ENCODE measurements at places on chromosomes 2 and 18. TPM values are rescaled to one million over a fixed set of nuclear protein-coding genes. Genes with fewer than 3 reads are reported as not detected.

GRCh38 chr2:203959672-203960071, 23.1 kb downstream of the ICOS start:
- no peak for DNase-seq

- DNase-seq = peak; percentile 87
These were observed 5.6 kb upstream of the IMP4 start for GRCh38 chr2:130336877-130337734.

VAMP8 gene
- 27.6 TPM for total RNA-seq

GRCh38 chr18:55314031-55314430, 274.0 kb downstream of the TCF4 start:
- DNase-seq = no peak

GRCh38 chr18:8703781-8704301, 1.5 kb upstream of the MTCL1 start:
- DNase-seq = no peak

CRYGB gene
- not detected for total RNA-seq

DNA sequence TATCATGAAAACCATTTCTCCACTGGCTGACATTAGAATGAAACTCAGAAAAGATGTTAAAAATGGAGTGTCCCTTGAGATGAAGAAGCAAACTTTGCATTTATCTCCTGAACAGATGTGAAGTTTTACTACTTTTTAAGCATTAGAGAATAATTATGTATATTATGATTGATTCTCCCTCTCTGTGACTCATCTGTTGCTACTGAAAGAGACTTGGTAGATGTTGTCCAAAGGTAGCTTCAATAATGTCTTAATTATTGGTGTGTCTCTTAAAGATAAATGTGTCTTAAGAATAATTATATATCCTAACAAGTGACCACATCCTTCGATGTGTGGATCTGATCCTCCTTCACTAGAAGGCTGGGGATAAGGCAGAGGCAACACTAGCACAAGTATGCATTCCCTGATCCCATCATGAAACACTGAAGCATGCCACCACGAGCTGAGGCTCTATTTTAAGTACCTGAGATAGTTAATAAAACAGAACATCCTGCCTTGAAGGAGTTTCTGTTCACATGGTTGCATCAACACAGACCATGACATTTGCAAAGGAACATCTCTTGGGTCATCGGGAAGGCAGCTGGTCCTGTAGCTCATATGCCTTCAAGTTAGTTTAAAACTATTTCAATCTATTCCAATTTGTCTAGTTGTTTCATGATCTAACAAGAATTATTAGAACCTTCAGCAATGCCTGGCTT, 15.5 kb downstream of the RND3 start:
- no peak for DNase-seq

GRCh38 chr2:105391058-105391627, 7.7 kb downstream of the FHL2 start:
- DNase-seq = no peak

GRCh38 chr2:118459426-118459825, 371.2 kb downstream of the INSIG2 start:
- no peak for DNase-seq

- no peak for DNase-seq
These were observed 102.5 kb downstream of the SP3 start for GRCh38 chr2:173862612-173863217.

DNA sequence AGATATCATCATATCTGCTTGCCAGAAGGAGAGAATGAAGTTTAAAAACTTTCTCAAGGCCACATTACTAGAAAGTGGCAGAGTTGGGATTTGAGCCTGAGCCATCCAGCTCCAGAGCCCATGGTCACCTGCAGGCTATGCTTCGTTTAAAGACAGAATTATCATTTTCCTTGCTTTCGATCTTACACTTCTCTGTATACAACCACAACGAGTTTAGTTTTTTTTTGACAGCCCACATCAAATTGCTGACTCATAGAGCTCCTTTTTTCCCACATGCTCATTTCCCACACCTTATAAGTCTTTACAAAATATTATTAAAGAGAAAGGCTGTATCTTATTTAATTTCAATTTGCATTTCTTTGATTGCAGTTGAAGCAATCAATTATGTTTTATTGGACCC, 6.5 kb downstream of the PLEK start:
- no peak for DNase-seq

VWC2L gene
- total RNA-seq = not detected

DNA sequence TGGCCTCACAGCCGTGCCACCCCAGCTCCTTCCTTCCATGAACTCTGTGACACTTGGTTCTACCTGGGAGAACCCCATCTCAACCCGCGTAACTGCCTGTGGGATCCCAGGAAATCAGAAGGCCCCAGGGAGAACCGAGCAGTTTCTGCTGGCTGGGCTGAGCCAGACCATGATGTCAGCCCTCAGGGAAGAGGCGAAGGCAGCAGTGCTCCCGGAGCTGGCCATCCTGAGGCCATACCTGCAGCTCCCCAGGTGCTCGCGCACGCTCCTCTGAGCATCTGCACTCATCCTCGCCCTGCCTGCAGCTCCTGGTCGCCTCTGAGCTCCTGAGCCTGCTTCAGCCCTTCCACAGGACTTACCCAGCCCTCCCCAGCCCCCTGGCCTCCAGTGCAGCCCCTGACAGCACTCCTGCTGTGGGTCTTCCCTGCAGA, 186.1 kb downstream of the SEPTIN10 start:
- no peak for DNase-seq

DNA sequence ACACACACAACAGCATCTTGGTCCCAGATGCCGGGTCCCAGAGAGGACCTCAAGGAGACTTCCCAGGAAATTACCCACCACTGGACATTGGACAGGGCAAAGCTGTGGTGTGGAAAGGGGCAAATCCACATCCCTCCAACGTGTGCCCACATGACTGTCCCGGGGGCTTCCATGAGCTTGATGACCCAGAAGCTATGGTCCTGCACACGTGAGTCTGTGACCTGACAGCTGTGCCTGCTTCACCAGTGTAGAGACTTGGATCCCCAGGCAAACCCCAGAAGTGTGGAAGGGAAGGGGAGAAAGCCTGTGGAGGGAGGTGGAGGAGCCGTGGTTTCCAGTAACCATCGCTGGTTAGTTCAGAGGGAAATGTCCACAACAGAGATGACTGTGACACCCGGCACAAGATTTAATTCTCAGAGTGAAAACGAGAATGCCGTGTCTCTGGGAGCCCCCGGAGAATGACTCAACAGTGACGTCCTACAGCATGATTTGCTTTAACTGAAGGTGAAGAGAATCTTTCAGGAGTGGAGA, 19.1 kb upstream of the GPR55 start:
- no peak for DNase-seq

RRM2 gene
- total RNA-seq = 144 TPM

DNA sequence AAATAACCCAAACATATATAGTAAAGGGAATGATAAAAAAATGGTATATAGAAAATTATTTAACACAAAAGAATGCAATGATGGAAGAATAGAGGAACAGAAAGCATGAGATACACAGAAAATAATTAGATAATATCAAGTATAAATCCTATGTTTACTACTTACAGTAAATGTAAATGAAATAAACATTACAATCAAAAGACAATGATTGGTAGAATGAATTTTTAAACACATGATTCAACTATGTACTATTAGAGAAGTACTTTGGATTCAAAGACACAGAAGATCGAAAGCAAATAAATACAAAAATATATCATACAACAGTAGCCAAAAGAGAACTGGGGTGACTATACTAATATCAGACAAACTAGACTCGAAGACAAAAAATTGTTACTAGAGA, 97.6 kb upstream of the PARD3B start:
- no peak for DNase-seq

HOXD4 gene
- total RNA-seq = 7.2 TPM
